ENCODE measurements at places on chromosomes 13 and 19.

DNA sequence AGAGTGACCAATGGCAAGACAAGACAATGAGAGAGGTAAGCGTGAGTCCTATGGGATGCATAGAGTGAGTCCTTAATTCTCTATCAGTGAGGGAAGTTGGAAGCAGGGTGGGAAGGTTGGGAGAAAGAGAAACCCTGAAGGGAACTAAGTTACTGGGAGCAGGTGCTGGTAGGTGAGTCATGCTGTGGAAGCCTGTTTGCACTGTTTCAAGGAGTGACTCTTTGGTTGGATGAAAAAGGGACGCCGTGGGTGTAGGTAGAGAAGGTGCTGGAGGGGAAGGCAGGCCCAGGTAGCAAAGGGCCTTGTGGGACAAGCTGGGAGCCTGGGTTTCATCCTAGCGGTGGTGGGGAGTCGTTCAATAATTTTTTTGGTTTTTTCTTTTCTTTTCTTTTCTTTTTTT lies 21.9 kb downstream of the IGFL1 start:
- DNase-seq: no peak

- peak; percentile 90 for DNase-seq
These were observed 82.3 kb upstream of the C1QTNF9B start for GRCh38 chr13:23979361-23980159.

GRCh38 chr19:7506385-7507328 lies 9.2 kb upstream of the ZNF358 start:
- no peak for DNase-seq

DNA sequence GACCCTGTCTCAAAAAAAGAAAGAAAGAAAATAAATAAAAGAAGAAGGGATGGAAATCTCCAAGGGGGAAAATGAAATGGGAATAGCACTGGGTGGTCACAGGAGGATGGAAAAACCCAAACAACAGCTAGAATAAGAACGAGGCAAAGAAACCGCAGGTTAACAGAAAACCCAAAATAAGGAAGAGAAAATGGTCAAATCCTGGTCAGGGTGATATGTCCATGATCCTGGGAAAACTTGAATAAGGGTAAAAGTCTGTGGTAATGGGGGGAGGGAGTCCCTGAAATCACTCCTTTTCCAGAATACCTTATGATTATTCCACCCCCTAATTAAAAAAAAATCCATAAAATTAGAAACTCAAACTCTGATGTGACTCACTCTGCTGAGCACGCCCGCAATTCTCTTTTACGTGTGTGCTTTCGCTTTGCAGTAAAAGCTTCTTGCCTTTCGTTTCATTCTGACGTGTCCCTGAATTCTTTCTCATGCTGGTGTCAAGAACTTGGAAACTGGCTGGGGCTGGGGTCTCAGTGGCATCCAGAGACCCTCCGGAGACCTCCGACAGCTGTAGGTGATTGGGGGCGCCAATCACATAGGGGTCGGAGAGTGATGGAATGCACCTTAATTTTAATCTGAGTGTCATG lies 4.3 kb upstream of the NAXD start:
- no peak for DNase-seq

DNA sequence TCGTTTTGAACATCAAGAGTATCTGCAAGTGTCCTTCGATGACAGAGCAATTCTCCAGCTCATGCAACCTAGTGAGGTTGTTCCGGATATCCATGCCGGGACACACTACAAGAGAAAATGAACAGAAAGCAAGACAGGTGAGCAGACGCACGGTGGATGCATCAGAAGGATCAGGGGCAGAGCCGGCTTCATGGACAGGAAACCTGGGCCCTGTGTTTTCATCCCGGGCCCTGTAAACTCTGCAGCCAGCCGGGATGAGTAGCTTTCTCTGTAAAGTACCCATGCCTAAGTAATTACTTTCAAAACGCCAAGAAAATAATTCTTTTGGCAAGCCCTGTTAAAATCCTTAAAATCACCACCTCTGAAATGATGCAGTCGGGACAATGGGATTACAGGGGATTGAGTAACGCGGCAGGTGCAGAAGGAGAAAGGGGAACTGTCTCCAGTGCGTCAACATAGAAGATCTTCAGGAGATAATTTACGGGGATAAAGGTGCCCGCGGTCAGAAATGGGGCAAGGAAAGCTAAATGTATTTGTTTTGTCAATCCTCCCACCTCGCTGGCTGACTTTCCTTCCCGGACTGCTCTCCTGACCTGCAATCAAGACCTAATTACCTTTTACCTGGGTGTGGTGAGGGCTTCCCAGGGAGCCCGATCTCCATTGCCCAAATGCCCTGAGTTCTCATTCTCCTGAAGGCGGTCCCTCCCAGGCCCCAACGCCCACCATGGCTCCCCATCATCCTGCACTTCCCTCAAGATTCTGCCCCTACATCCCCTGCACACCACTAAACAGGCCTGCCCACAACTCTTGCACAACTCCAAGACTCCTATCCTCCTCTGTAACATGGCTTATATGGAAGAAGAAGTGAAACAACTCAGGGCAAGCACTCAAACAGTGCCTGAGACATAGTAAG lies 26.2 kb downstream of the INSR start:
- DNase-seq: no peak

DNA sequence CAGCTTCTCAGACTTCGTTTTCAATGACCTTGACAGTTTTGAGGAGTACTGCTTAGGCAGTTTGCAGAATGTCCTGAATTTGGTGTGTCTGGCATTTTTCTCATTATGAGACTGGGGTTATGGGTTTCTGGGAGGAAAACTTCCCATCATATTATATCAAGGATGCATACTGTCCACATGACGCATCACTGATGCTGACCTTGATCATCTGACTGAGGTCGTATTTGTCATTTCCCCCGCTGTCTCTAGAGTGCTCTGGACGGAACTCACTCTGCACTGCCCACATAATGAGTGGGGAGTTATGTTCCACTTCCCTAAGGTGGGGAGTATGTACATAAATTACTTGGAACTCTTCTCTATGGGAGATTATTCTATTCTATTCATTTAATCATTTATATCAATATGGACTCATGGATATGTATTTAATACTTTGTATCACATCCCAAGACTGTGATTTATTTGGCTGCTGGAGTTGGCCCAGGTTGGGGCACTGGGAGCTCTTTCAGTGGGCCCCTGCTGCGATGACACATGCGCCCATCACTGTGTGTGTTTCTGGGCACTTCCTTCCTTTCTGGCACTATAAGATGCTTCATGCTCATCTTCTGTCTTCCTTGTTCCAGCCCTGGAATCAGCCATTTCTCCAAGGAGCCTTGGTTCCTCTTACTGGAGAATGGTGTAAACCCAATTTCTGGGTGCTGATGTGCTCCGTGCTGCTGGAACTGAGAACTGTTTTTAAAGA lies 138.6 kb downstream of the MIPEP start:
- DNase-seq: no peak

DNA sequence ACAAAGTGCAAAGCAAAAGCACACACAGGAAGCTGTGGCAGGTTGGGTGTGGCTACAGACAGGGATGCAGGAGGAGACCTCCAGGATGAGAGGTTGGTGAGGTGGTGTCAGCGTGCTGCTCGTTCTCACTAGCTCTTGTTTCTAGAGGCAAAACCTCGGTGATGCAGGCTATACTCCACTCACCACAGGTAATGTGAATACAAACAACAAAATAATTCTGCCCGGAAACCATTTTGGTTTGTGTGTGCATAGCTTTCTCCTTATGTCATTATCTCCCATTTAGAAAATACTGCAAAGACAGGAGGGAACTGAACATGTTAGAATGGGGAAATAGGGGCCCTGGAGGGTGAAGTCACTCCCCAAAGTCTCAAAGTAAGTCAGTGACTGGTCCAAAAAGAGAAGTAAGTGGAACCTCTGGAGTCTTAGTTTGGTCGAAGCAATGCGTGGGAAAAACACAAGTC lies 9.4 kb downstream of the LCP1 start:
- DNase-seq: no peak

DNA sequence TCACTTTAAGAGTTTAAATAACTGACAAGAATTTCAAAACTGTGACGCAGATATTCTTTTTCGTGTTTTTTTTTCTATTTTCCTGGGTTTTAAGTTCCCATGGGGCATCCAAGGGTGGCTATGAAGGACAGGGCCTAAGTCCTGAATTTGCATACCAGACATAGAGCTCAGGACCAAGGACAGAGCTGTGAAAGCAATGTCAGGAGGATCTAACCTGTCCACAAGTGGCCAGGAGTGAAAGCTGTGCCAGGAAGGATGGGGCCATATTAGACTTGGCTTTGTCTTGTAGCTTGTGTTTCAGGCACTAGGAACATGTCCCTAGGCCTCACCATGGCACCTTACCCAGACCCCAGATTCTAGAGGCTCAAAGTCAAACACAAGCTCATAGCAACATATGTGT lies 289.4 kb upstream of the MIR17HG start:
- no peak for DNase-seq

- no peak for DNase-seq
These were observed 82.0 kb downstream of the MYO16 start for GRCh38 chr13:108711386-108711785.
